Right lung (tissue), 10 donors: ENCODE measurements at places on chromosomes 1 and 21. TPM values are rescaled to one million over a fixed set of nuclear protein-coding genes. Genes with fewer than 3 reads are reported as not detected.

- no peak for DNase-seq
Observed at GRCh38 chr1:229300099-229300757, 29.3 kb downstream of the RAB4A start.

NMNAT2 gene
- polyA plus RNA-seq = 1.2 TPM

GRCh38 chr1:96206451-96206850 is 515.1 kb upstream of the PTBP2 start:
- DNase-seq = no peak

DNA sequence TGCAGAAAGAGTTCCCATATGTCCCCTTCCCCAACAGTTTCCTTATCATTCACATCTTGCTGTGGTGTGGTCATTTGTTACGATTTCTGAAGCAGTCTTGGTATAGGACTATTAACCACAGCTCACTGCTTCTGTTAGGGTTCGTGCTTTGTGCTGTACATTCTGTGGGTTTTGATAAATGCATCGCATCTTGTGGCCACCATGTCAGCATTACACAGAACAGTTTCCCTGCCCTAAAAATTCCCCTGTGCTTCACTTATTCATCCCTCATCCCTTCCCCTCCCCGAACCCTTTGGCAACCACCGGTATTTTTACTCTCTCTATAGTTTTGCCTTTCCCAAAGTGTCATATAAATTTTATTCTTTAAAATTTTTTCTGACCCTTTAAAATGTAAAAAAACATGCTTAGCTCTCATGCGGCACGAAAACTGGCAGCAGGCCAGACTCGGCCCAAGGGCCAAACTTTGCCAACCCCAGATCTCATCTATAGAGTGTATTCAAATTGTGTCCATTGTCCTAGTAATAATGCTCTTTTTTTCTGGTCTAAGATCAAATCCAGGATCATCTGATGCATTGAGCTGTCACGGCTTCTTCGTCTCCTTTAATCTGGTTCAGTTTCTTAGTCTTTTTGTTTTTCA is 78.2 kb downstream of the SIM2 start:
- DNase-seq = no peak

DNA sequence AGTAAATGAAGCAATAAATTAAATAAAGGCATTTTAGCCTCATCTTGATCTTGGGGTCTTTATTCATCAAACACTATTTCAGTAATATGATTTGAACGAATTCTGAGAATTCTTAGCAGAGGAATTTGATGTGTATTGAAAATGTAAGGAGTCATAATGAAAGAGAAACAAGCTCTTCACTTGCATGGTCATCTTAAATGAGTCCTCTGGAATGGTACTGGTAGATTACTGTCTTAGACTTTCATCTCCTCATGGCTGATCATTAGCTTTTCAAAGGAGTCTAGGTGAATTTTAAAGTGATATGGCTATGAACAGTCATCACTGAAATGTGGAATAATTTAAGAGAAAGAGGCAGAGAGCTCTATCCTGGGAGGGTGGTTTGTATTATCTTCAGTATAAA is 30.0 kb downstream of the PRRC2C start:
- DNase-seq = no peak

GRCh38 chr1:156515956-156516355 is 15.4 kb upstream of the MEF2D start:
- DNase-seq = no peak

DNA sequence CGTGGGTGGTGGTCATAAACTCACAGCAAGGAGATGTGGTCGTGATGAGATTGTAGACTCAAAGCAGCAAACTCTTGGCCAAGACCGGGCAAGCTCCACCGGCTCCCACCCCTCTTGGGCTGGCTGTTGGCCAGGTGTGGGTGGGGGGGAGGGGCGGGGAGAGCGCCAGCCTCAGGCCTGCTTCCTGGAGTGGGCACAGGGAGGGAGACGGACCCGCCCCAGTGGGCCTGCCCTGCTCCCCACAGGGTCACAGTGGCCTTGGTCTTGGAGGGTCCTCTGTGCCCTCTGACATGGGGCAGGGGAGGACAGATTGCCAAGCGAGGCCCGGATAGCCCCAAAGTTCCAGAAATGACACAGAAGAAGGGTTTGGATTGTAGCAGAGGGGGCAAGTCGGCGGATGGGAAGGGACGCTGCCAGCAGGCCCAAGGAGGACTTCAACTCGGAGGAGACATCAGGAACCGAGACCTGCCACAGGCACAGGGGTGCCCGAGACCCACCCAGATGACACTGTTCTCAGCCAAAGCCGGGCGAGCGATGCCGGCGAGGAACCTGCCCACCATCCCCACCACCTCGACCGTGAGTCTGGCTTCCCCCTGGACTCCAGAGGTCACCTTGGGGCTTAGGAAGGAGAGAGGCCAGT is 85.4 kb upstream of the ACTRT2 start:
- DNase-seq = no peak

PDPN gene
- polyA plus RNA-seq = 53.2 TPM

SMG5 gene
- 54.2 TPM for polyA plus RNA-seq

- no peak for DNase-seq
Observed at GRCh38 chr1:58818075-58818474, 34.2 kb upstream of the JUN start.

RAP1GAP gene
- polyA plus RNA-seq = 40.9 TPM

GRCh38 chr21:45292399-45293219 is 4.9 kb upstream of the POFUT2 start:
- DNase-seq = peak; percentile 87

DNA sequence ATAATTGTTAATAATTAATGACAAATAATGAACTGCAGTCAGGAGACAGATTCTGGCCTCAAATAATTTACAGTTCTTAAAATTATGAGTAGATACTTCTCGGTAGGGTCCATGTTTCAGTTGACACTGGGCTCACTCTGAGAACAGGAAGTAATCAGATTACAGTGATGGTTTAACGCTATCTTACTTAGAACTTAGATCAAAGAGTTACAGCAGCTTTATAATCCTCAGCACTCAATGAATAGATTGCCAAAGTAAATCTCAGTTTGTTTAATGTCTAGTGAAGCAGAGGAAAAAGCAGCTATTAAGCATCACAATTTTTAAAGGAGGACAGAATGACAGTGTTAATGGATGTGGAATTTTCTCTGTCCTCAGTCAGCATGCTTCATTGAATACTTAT is 79.6 kb downstream of the PDE4B start:
- DNase-seq = no peak

KRTAP12-2 gene
- polyA plus RNA-seq = not detected

GRCh38 chr21:37550618-37551330 is 184.2 kb downstream of the DYRK1A start:
- no peak for DNase-seq

NEXN gene
- 27.9 TPM for polyA plus RNA-seq

DNA sequence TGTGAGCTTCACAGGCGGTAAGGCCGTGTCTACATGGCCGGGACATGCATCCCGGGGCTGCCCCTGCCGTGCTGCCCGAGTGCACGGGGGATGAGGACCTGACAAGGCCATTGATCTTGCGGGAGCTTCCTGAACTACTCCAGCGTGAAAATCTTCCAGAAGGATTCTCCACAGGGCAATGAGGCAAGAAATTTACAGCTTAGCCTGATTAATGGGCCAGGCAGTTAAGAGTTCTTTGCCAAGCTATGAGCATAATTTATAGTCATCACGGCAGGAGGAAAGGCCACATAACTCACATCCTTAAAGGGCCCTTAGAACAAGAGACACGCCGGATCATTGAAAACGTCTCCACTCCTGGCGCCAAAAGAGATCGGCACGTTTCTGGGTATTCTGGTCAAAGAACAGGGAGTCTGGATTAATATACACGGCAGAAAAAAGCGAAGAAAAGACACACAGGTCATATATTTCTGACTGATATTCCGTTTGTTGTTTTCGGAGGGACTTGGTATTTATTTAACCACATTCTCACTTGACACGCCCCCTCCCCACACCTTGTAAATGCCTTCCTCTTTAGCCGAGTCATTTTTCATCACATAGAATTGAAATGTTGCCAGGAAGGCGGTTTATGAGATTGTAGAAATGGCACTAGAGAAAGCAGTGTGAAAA is 180.5 kb downstream of the DYRK1A start:
- no peak for DNase-seq

ELF3 gene
- polyA plus RNA-seq = 72.4 TPM

DNA sequence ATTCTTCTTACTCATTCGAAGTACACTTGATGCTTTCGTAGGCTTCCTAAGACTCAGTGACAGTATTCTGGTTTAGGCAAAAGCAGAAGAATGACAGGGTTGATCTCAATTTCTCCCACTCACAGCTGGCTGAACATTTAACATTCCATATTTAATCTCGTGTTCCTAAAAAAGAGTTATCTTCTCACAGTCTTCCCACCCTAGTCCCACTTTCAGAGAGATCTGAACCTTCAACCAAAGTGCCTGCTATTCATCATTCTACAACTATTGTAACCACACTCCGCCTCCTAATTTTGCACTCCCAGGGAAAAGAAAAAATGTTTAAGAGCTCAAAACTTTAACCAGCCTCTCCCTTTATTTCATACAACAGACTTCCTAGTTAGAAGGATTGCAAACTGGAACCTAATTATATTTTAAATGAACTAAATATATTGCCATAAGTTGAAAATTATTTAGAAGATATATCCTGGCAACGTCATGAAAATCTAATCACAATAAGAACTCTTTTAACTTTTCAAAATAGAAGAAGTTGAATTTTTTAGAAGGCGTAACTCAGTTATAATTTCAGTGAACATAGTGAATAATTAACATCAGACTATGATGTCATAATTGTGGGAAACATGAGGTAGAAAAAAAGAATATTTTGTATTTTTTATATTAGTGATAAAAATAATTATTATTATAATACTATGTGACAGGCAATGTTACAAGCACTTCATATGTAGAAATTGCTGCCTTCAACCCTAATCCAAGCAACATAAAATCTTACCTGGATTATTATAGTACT is 540.9 kb upstream of the ADGRL2 start:
- no peak for DNase-seq

EXTL1 gene
- 0.49 TPM for polyA plus RNA-seq

DNA sequence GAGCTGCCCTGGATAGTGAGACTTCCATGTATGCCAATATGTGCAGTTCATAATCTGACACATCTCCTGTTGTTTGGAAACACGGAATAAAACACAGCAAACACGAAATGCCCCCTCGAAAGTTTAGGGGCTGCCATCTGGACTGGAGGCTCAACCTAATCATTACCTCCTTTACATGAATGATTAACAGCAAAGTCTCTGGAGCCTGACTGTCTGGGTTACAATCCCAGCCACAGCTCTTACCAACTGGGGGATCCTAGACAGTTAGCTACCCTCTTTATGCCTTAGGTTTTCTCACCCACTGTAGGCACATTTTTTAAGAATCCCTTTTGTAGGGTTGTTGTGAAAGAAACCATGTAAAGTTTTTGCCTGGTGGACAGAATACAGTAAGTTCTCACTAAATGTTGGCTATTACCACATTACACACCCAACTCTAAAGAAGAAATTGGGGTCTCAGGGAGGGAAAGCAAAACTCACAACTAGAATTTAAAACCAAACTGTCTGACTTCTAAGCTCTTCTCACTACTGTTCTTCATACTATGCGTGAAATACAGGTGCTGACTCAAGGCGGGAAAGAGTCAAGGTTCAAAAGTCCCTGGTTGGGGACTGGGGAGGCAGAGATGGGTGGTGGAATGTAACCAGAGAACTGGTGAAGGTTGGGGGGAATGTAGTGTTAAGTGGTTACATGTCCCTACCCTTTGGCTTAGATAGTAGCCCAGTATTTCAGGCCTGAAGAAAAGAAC is 24.2 kb downstream of the CYP4A22 start:
- DNase-seq = no peak

- no peak for DNase-seq
Observed at GRCh38 chr1:54424398-54424797, 18.2 kb upstream of the SSBP3 start.

- no peak for DNase-seq
Observed at GRCh38 chr1:217892750-217893149, 261.6 kb downstream of the SPATA17 start.

DNA sequence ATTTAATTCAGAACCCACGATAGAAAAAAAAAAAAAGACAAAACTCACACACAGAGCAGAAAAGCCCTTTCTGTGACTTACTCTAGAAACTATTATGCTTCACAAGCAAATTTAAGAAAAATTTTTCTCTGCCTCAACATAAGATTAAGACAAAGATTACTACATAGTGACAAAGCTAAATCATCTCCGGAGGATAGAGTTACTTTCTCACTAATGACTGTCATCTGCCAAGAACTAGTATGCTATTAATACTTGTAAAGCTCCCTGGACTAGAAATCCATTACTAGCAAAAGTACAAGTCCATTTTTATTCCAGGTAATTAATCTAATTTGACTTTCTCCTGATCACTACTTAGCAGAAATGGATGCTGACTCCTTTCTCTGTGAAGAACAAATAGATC is 25.9 kb downstream of the GREM2 start:
- no peak for DNase-seq

DNA sequence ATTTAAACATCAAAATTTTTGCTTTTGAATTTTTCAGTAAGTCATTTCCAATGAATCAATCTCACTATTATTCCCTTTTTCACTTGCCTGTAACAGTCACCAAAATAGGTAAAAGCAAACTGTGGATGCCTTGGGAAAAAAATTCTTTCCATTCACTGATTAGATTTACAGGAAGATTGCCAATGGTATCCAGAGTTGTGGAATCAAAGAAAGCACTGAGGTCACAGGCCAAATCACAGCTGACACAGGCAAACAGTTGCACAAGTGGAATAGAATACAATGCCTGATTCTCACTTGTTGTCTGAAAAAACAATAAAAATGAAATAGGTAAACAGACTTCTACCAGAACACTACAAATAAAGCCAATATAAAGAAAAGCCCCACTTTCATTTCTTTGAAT is 48.4 kb downstream of the LTN1 start:
- no peak for DNase-seq

GRCh38 chr1:175656416-175656815 is 87.0 kb downstream of the TNR start:
- no peak for DNase-seq

- peak; percentile 77 for DNase-seq
Observed at GRCh38 chr1:153626904-153627714, at the start of gene S100A13. Gene S100A13, minus strand, starts transcription at chr1:153627505. Its CDS starts 1,033 bp downstream, at chr1:153626472.

ADCY10 gene
- polyA plus RNA-seq = 0.51 TPM

EPHB2 gene
- 14.6 TPM for polyA plus RNA-seq

- DNase-seq = no peak
Observed at GRCh38 chr1:34591751-34592629, 162.9 kb upstream of the GJB5 start.

SELP gene
- 6.7 TPM for polyA plus RNA-seq

- peak; percentile 16 for DNase-seq
Observed at GRCh38 chr1:238951809-238952208, 434.6 kb upstream of the CHRM3 start.

DNA sequence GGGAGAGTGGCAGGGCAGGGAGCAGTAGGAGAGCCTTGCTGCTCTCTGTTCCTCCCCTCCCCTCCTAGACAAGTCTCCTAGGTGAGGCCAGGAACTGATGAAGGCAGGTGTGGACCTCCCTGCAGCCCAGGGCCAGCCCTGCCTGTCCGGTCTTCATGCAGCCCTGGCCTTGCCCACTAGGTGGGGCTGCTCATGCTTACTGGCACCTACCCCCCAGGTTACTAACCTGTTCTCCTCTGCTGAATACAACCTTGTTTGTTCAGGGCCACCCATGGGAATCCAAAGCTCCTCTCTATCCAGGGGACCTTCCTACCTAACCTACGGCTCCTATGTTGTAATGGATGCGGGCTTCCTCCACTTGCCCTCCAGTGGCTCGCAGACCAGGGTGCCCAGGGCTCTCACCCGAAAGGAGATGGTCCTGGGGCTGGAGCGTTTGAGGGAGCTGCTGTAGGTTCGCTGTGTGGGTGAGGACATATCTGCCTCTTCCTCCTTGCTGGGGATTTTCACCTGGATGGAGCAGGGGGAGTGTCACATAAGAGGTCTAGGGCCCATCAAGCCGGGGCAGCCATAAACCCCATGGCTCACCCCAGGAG is 7.9 kb upstream of the TNNT2 start:
- no peak for DNase-seq

- no peak for DNase-seq
Observed at GRCh38 chr1:61781151-61781550, 38.9 kb downstream of the PATJ start.

OR14K1 gene
- polyA plus RNA-seq = not detected
